ENCODE measurements at places on chromosomes 3 and 15. TPM values are rescaled to one million over a fixed set of nuclear protein-coding genes. Genes with fewer than 3 reads are reported as not detected.

The CACNA1D gene
- polyA plus RNA-seq: 0.29 TPM

The CASR gene
- not detected for polyA plus RNA-seq

The RARRES1 gene
- polyA plus RNA-seq: not detected

The GPR27 gene
- 5.7 TPM for polyA plus RNA-seq

The IQCH gene
- not detected for polyA plus RNA-seq

The TXNRD3 gene
- polyA plus RNA-seq: 0.22 TPM

The ACSBG1 gene
- not detected for polyA plus RNA-seq

The SEMA7A gene
- polyA plus RNA-seq: 0.15 TPM

The CCR4 gene
- polyA plus RNA-seq: not detected

The THRB gene
- polyA plus RNA-seq: not detected

Data from CD14-positive monocyte (primary cell).